ENCODE measurements at places on chromosomes 3 and 15.

- DNase-seq = no peak
Observed at GRCh38 chr3:35651426-35651825, 12.1 kb downstream of the ARPP21 start.

DNA sequence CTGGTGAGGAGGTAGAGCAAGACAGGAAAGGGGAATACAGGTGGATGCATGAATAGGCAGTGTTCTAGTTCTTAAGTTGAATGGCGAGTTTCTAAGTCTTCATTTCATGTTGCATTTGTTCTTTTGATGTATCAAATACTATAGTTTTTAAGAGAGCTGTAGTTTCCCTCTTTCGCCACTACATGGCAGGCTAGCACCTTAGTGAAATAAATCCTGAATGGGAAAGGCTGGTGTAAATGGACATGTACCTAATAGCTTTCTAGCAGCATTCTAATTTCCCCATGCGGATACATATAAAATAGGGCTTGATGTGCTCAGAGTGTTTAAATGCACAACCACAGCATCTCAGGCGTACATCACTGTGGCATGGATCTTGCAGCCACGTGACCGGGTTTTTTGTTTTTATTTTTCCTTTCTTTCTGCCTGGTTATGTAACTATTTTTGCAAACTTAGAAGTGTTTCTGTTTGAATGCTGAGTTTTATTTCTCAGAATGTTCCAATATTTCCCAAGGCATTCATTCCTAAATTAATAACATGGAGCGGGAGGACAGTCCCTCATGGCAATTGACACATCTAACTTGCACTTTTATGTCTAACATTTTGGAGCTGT, 23.5 kb upstream of the CLN6 start:
- no peak for DNase-seq

GRCh38 chr3:50345586-50346234, at the start of gene ZMYND10:
TSS of gene ZMYND10 (minus strand) at chr3:50345732. CDS start at chr3:50345579, 153 bp downstream.
- DNase-seq = no peak

DNA sequence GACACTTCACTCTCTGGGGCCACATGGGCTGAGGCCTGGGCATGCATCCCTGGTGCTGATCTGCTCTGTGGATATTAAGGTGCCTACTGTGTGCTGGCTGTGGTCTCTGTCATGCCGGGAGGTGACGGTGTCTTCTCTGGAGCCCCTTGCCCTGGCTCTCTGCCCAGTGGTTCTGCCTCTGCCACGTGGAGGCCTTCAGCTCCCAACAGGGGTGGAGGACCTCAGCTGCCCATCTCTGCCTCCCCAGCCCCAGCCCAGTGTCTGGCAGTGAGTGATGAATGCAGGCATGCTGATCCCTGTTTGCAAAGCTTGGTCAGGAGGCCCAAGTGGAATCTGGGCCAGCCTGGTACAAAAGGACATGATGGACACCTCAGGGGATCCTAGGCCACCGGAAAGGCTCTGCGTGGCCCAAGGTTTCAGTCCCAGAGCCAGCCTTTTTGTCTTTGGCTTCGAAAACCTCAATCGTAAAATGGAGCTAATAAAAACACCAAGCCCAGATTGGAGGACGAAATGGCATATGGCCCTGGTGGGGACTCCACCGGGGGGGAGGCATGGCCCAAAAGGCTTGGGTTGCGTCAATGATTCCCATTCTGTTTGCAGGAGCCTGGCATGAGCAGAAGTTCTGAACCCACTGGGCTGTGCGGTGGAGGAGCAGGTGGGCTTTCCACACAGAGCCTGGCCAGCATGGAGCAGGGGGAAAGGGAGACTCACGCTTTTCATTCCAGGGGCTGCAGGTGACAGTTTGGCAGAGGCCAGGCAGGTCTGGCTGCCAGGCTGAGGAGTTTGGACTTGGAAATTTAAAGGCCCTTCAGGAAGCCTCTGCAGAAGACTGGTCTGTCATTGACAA, 54.7 kb upstream of the KLF13 start:
- DNase-seq = no peak

- no peak for DNase-seq
Observed at GRCh38 chr3:90016555-90016954, 909.1 kb downstream of the EPHA3 start.

DNA sequence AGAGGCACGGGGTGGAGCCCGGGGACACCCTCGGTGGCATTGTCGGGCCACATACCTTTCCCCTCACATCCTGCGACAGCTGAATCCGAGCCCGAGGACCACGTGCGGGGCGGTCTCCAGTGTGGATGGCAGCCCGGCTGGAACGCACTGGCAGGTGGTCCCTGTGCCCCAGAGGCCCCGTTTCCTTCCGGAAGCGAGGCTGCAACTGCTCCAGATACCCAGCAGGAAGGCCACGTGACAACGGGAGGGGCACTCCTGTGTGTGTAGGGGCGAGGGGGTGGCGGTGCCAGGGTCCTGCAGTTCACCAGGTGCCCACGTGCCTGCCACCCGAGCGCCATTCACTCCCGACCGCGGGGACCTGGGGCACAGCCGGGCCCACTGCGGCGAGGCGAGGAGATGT, 44.1 kb downstream of the APH1B start:
- DNase-seq = no peak

DNA sequence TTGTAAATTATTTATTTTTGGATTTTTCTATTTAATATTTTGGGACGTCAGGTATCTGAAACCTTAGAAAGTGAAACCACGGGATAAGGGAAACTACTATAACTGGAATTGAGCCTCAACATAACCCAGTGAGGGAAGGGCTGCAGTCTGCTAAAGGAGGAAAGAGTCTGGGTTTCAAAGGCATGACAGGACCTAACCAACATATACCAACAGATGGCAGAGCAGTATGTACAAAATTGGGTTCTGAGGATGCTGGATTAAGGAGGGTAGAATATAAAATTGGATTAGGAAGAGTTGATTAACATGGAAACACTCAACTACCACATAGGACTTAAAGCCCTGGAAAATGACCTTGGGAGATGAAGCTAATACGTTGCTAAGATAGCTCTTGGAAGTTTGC, 603.5 kb downstream of the MECOM start:
- DNase-seq = no peak

GRCh38 chr3:134126153-134126552, 96.4 kb upstream of the SLCO2A1 start:
- DNase-seq = no peak

- DNase-seq = no peak
Observed at GRCh38 chr3:87426918-87427317, 150.5 kb upstream of the POU1F1 start.
